ENCODE measurements at places on chromosomes 5 and 9. TPM values are rescaled to one million over a fixed set of nuclear protein-coding genes. Genes with fewer than 3 reads are reported as not detected.
A peak's percentile ranks its signal among the peaks of the same experiment; 100 is the strongest.

FOXD4L6 gene
- under 0.01 TPM for total RNA-seq

MED27 gene
- 25.7 TPM for total RNA-seq

AOPEP gene
- total RNA-seq = 131 TPM

OLFML2A gene
- total RNA-seq = 27.1 TPM

LHFPL2 gene
- 63.6 TPM for total RNA-seq

PSMB7 gene
- 136 TPM for total RNA-seq

WNK2 gene
- total RNA-seq = not detected

TOR4A gene
- total RNA-seq = 2.5 TPM

NUTM2G gene
- not detected for total RNA-seq

TNPO1 gene
- total RNA-seq = 256 TPM

DNA sequence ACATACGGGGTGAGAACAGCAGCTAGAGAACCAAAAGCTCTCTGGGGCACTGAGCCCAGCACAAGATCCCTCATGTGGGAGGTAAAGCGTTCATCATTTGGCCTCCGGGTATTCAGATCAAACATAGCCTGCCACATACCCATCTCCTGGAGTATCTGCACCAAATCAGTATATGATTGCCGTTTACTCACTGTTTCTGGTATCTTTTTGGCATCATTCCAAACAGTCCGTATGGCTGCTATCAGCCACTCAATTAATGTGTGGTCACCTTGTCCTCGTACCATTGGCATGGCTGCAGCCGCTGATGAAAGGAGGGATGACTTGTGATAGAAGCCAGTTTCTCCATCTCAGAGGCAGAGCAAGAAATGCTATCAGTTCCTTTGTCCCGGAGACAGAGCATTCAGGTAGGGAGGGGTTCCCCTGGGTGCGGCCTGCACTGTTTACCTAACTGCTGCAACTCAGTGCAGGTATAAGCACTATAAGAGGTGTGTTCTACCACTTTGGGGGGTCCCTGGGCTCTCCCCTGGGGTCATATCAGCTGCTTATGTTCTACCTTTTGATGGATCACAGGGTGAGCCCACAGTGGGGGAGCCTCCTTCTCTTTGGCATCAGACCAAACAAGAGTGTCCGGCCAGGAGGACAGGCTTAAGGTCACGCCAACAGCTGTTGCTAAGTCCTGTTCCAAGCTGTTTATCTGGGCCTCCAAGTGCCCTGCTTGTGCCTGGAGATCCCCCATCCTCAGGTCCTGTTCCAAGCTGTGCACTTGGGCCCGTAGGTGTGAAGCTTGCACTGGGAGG is 9.4 kb downstream of the DMAC1 start:
- no peak for DNase-seq

- no peak for DNase-seq
Observed at GRCh38 chr5:60687927-60688720, 11.8 kb downstream of the DEPDC1B start.

- DNase-seq = no peak
Observed at GRCh38 chr9:105842023-105842644, 147.8 kb downstream of the TMEM38B start.

- DNase-seq = peak; percentile 83
Observed at GRCh38 chr5:122500245-122501088, 188.4 kb downstream of the SNCAIP start.

GRCh38 chr9:104342552-104342951 is 161.5 kb upstream of the OR13F1 start:
- DNase-seq = no peak

- DNase-seq = no peak
Observed at GRCh38 chr5:149257131-149257530, 14.5 kb upstream of the AFAP1L1 start.

DNA sequence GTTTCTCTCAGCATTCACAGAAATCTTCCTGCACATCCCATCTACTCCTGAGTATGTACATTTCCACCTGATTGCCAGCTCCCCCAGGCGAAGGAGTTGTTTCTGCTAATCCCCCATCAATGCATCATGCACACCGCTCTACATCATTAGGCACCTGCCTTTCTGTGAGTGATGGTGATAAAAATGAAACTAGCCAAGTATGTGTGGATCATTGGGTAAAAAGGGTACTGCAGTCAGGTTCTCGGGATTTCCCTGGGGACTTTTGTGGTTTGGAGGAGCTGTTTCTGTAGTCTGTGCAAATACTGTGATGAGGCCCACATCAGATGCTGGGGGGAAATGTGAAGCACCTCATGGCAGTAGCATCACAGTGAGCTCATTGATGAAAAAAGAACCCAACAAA is 30.4 kb downstream of the CAMK4 start:
- DNase-seq = no peak

GRCh38 chr9:29659014-29659413 is 2085.7 kb upstream of the C9orf72 start:
- no peak for DNase-seq

DNA sequence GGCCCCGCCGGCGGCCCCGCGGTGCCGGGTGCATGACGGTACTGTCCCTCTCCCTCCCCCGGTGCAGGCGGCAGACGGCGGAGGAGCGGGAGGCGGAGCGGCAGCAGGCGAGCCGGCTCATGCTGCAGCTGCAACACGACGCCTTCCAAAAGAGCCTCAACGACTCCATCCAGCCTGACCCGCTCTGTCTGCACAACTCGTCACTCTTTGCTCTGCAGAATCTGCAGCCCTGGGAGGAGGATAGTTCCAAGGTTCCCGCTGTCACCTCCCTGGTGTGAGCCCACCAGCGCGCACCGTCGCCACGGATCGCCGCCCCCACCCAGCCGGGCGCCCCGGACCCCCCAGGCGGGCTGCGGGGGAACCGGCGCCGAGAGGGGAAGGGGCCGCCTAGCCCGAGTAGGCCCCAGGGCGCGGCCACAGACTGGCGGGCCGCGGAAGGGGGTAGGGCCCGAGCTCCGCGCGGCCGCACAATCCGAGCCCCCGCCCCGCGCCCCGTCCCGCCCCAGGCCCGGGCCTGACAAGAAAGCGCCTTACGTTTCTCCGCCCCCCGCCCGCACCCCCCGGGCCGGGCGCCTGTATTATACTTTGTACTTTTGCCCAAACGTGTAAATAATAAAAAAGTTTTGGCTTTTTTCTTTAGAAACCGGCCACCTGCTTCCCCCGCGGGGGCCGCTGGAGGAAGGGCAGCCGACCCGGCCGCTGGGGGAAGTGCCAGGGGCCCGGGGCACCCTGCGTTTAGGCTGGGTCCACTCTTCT is 2.5 kb downstream of the TLX3 start:
- peak; percentile 91 for DNase-seq

DNA sequence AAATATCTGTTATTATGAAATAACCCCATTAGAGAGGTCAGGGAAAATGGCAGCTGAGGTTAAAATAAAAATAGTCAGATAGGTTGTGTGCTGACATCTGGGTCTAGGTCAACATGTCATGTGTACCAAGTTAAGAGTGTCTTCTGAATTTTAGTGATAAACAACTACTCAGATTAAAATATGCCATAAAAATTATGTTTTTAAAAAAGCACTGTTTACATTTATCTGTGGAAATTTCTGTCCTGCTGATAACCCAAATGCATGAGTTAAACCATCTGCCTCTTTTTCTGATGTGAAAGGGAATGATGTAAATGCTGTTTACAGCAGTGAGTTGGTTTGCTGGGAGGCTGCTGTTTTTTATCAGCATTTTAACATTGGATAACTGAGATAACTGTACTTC is 361.2 kb upstream of the TARS1 start:
- DNase-seq = no peak

GRCh38 chr5:38207343-38207742 is 51.0 kb upstream of the EGFLAM start:
- DNase-seq = no peak

- DNase-seq = no peak
Observed at GRCh38 chr5:80067016-80067415, 31.9 kb downstream of the THBS4 start.

- no peak for DNase-seq
Observed at GRCh38 chr9:72834994-72835393, 117.9 kb downstream of the ALDH1A1 start.

GRCh38 chr9:125878164-125878631 is 131.0 kb downstream of the PBX3 start:
- DNase-seq = no peak

DNA sequence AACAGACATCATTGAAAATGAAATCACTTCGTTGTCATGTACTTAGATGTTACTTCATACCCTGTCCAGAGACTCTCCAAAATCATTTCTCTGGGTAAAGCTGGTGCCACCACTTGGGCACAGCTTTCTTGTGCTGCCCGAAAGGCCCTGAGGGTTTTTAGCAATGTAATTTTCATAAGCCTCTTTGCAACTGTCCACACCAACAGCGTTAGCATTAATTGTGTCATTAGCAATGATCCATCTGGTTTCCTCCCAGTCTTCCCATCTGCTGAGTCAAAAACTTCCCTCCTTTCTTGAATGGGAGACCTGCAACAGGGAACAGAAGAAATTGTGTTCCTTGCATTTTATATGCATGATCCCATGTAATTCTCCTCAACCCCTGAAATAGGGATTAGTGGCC is 8.6 kb upstream of the MSX2 start:
- DNase-seq = no peak

DNA sequence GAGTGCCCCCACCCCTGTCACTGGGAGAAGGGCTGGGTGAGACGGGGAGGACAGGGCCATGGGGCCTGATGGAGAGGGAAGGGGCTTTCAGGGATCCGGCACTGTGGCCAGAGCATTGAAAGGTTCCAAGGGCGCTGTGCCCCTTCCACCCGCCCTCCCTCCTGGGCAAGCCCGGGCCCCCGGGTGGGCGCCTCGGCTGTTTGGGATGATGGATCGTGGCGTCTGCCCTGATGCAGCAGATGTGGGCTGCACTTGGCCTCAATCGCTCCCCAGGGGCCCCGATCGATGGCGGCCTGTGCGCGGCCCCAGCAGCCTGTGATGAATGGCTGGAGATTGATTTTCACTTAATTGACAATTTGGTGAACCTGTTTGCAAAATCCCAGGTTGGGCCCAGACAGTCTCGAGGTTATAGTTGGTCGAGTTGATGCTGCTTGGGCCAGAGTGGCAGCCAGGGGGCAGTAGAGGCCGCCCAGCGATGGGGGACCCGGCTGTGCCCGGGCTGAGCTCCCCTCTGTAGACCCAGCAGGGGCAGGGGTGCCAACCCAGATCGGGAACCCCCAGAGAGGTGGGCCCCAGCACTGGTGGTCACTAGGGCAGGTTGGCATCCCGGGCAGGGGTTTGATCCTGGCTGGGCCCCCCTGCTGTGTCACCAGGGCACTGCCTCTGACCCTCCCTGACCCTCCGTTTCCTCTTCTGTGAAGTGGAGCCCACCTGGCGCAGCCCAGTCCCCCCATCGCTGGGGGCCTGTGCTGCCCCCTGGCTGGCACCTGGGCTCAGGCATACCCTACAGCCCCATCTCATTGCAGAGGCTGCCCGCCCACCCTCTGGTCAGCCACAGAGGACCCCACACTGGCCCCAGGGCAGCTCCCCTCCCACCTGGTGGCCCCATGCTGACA is 34.7 kb downstream of the LHX3 start:
- peak; percentile 95 for DNase-seq

- peak; percentile 78 for DNase-seq
Observed at GRCh38 chr5:171336521-171337209, 27.6 kb downstream of the TLX3 start.
